ENCODE measurements at places on chromosomes 16 and 17. TPM values are rescaled to one million over a fixed set of nuclear protein-coding genes. Genes with fewer than 3 reads are reported as not detected.

AANAT gene
- 0.16 TPM for polyA plus RNA-seq

ABCA10 gene
- 0.17 TPM for polyA plus RNA-seq

CCDC200 gene
- not detected for polyA plus RNA-seq

GRB7 gene
- polyA plus RNA-seq, result 9.9 TPM

KRT27 gene
- polyA plus RNA-seq, result 0.03 TPM

ZNRF1 gene
- polyA plus RNA-seq, result 17.6 TPM

All from mammary epithelial cell (primary cell).